ENCODE measurements at places on chromosomes 1 and 21. TPM values are rescaled to one million over a fixed set of nuclear protein-coding genes. Genes with fewer than 3 reads are reported as not detected.

- DNase-seq, result no peak
Measured at GRCh38 chr21:34132926-34133325, 59.5 kb downstream of the MRPS6 start.

The S100A7 gene
- not detected for total RNA-seq

- DNase-seq, result peak; percentile 35
Measured at GRCh38 chr1:198628067-198628455, 10.8 kb upstream of the PTPRC start.

DNA sequence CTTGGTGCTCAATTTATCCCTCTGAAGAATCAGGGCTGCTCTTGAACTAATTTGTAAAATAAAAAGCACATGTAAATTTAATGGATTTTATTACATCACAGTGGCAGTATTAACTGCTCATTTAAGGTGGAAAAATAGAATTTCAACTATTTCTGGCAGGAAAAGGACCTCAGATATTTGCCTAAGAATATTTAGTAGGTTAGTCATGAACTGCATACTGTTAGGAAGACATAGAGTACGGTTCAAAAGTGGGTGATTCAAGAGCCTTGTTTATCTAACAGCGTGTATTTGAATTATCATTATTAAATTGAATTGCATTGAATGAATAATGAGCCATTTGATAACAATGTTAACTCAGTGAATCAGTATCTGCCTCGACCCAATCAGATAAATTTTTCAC lies 248.8 kb upstream of the PBX1 start:
- DNase-seq, result peak; percentile 60

DNA sequence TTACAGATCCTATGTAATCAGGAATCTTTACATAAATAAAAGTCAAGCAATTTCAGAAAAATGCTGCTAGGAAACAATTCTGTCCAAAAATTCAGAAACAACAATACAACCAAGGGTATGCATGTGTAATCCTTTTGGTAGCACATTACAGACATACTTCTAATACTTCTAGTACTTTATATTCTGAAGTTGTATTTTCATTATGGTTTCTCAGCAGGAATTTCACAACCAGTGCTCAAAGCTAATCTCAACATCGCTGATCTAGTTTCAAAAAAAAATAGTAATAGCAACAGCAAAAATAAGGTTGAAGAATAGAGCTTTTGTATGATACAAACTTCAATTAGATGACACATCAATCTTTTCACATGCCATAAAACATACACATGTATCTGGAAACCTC lies 545.2 kb downstream of the LTN1 start:
- peak; percentile 79 for DNase-seq

DNA sequence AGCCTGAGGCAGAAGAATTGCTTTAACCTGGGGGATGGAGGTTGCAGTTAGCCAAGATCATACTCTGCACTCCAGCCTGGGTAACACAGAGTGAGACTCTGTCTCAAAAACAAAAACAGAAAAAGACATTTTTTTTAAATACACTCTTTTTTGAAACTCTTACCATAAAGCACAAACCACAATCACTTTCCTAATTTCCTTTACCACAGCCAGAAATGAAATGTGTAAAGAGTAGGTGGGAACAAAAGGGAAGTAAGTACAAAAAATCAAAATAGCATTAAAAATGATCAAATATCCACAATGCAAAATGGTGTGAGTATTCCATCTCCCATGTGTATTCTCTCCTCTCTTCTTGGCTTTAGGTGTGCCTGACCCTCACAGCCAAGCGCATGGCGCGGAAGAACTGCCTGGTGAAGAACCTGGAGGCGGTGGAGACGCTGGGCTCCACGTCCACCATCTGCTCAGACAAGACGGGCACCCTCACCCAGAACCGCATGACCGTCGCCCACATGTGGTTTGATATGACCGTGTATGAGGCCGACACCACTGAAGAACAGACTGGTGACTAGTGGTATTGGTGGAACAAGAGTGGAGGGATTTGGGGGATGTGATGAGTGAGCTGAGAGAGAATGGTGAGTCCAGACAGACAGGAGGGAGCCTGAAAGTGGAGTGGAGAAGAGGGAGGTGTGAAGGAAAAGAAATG lies 14.9 kb downstream of the ATP1A4 start:
- DNase-seq, result no peak

DNA sequence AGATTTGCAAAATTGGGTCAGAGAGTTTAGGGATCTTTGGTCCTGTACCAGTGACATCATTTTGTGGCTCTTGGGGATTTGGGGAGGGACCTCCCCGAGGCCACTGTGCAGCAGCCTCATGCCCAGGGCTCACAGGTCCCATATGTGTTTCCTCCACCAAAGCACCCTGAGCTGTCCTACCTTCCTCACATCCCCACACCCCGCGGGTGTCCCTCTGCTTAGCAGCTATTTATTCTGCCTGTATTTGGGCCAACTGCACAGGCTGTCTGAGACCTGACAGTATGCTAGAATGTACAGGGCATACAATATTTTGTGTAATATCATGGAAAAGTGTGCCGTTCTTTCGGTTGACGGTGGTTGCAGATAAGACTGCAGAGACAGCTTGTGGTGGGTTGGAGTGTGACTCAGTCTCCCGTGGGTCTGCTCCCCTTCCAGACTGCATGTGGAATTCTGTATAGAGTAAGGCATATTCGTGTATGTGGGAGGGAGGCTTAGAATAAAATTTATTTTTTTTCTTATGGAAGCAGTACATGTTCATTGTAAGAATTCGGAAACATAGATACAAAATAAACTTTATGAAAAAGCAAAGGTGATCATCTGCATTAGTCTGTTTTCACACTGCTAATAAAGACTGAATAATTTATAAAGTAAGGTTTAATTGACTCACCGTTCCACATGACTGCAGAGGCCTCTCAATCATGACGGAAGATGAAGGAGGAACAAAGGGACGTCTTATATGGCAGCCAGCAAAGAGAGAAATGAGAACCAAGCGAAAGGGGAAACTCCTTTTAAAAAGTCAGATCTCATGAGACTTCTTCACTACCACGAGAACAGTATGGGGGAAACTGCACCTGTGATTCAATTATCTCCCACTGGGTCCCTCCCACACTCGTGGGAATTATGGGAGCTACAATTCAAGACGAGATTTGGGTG lies 84.4 kb downstream of the ADARB1 start:
- no peak for DNase-seq

GRCh38 chr1:213051127-213051880 lies at the start of gene RPS6KC1:
Gene RPS6KC1, plus strand, starts transcription at chr1:213051241. Its CDS starts 164 bp downstream, at chr1:213051405.
- DNase-seq, result peak; percentile 74

- DNase-seq, result no peak
Measured at GRCh38 chr1:206824331-206824730, 41.1 kb upstream of the IL20 start.

DNA sequence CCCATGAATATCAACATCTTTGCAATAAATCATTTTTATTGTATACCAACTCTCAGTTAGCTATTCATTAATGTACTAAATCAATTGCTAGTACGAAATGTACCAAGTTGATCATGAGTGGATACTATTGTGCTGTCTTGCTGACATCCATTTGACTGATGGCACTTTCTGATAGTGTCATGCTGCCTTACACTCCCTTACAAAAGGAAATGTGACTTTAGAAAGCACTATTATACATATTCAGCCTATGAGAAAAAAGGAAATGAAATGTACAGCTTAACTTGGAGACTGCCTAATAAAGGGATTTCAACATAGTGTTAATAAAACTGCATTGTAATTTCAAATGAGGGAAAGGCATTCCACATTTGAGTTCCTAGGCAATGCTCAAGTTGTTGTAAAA lies 52.2 kb downstream of the PLA2G4A start:
- no peak for DNase-seq

GRCh38 chr1:245842106-245842505 lies 665.0 kb downstream of the SMYD3 start:
- no peak for DNase-seq

The PERM1 gene
- total RNA-seq, result 0.57 TPM

DNA sequence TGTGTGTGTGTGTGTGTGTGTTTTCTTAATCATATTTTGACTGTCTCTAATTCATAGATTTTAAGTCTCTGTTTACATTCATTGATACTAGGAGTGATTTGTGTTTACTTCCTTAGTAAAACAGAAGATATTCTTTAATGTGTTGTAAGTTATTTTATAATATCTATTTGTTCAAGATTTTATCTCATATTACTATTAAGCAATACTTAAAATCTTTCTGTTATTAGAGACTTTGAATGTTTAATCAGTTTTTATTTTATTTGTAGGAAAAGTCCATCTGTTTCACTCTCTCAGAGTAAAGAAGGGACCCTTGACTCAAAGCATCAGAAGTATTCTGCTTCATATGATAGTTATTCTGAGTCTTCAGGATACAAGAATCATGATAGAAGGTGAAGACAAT lies 89.2 kb downstream of the CEP350 start:
- no peak for DNase-seq

GRCh38 chr21:41506611-41507520 lies 1.1 kb downstream of the TMPRSS2 start:
- DNase-seq, result no peak

The COP1 gene
- total RNA-seq, result 56.6 TPM

The SYT6 gene
- total RNA-seq, result not detected

GRCh38 chr1:10179406-10180091 lies 30.8 kb upstream of the KIF1B start:
- no peak for DNase-seq

DNA sequence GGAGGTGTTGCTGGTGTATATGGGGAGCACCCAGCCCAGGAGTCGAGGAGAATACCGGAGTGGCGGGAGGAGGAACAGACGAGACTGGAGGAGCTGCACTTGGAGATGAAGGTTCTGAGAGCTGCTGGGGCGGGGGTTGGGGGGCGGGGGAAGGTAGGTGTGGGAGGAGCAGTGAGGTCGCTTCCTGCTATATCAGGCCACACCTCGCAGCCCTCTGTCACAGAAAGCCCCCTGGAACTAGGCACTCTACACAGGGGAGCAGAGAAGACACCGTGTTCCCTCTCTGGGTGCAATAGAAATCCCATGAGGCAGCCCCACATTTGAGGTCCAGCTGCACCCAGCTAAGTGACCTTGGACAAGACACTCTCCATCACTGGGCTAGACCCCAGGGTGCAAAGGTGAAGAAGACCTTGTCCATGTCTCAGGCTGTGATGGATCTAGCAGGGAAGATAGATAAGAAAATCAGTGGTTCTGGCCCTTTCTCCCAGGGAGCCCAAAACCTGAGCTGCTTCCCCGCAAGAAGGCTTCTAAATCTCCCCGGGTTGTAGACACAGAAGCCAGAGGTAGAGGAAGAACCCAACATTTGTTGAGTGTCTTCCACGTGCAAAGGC lies 155.8 kb upstream of the EDN2 start:
- no peak for DNase-seq

The GJC2 gene
- total RNA-seq, result 2.0 TPM

The RPTN gene
- total RNA-seq, result not detected

- peak; percentile 53 for DNase-seq
Measured at GRCh38 chr1:168585191-168585590, 8.8 kb downstream of the XCL1 start.

- no peak for DNase-seq
Measured at GRCh38 chr1:43995984-43996732, 4.8 kb downstream of the CCDC24 start.

DNA sequence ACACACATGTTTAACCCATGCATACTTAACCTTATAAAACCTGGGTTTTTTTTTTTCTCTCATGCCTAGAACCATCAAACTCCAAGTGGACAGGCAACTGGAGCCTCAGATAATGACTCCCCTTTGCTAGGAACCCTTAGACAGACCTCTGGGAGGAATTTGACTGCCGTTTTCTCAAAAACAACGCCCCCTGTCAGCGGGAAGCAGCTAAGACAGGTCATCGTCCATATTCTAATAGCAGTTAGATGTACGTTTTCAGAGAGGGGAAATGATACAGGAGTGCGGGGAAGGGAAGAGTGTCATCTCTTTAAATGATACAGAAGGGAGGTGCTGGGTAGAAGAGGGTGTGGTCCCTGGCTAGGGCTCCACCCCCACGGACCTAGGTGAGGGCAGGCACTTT lies 34.7 kb downstream of the LRRC3 start:
- no peak for DNase-seq

The DENND1B gene
- total RNA-seq, result 19.5 TPM

The CNR2 gene
- total RNA-seq, result under 0.01 TPM

Data from fibroblast of the aortic adventitia (primary cell).